ENCODE measurements at places on chromosomes 3 and 15.

- DNase-seq = no peak
Observed at GRCh38 chr3:43477600-43477999, 144.2 kb downstream of the ANO10 start.

DNA sequence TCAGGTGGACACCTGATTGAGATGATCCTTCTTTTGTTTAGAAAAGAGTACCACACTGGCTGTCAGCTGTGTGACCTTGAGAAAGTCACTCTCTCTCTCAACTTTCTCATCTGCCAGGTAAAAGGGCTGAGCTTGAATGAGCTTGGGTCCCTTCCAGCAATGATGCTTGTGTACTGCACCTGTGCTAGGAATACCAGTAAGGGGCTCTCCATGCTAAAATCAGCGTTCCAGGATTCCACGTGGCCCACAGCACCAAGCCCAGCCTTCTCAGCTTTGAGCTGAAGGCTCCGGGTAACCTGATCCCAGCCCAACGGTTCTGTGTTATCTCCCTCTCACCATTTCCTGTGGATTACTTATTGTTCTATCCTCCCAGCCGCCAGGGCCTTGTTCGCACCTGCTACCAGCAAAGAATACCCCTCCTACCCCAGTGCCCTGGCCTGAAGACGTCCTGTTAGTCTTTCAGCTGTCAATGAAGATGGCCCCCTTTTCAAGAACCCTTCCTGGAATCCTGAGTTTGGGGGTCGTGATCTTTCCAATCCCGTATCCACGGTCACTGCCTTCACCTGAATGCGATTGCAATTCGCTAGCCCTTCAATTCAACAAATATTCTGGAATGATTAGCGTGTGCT is 54.2 kb upstream of the CGNL1 start:
- DNase-seq = no peak

GRCh38 chr3:177352424-177352823 is 155.1 kb upstream of the TBL1XR1 start:
- DNase-seq = no peak

GRCh38 chr3:29757054-29757777 is 476.3 kb downstream of the RBMS3 start:
- no peak for DNase-seq

GRCh38 chr15:51333571-51333970 is 4.8 kb downstream of the CYP19A1 start:
- DNase-seq = no peak
